SJSA1 (cell line): ENCODE measurements at places on chromosomes 11 and 22.

DNA sequence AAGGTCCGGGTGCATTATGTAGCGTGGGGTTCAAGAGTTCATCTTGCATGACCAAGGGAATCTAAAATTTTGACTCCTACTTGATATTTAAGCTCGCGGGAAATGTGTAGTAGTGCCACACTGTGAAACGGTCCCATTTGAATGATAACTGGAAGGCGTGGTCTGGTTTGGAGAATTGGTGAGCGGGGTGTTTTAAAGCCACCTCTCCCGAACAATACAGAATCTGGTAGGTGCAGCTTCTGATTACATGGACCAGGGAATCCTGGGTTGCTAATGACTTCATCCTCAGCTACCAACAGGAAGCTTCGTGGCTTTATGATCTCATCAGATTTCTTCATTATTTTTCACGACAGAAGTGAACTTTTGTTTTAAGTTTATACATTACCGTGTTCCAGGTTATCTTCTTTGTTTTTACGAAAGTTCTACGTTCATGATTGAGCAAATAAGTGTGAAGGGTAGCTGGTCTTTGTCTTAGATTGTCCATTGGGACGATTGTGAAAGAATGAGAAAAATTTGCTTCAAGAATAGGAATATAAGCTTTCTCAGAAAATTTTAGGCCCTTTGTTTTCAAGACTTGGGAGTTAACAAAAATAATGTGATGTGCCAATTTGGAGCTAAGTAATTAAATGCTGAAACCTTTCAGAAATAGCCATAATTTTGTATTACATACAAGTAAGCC, 1.7 kb downstream of the QSER1 start:
- no peaks in the 10 kb centered on the region for H3K27me3 ChIP-seq
- H3K4me1 ChIP-seq, result 0 out of 2 replicates have a peak, but pooled peaks cover 3% of the 10 kb centered on the region
- DNase-seq, result peak; percentile 54
- peak overlapping the region; percentile 74 for H3K4me3 ChIP-seq
- H3K36me3 ChIP-seq, result peaks cover 14% of the 10 kb centered on the region

DNA sequence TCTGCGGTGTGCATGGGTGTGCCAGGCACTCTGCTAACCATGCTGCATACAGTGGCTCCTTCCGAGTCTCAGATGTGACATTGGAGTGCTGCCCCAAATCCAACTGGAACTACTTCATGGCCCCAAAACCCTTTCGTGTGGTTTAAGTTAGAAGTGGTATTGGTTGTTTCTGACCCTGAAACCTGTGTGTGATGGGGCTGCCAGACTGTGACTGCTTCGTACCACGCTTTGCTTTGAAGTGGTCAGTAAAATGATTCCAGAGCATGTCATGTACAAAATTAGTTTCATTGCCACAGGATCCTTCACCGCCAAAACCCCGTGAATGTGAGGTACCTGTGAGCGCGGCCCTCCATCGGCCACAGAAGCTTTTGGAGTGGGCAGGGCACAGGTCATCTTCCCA, 142.2 kb downstream of the WNT7B start:
- peaks cover 17% of the 10 kb centered on the region for H3K4me1 ChIP-seq
- DNase-seq, result no peak
- no peak overlapping the region for H3K27ac ChIP-seq
- no peak overlapping the region for H3K4me3 ChIP-seq
- peaks cover 52% of the 10 kb centered on the region for H3K36me3 ChIP-seq

DNA sequence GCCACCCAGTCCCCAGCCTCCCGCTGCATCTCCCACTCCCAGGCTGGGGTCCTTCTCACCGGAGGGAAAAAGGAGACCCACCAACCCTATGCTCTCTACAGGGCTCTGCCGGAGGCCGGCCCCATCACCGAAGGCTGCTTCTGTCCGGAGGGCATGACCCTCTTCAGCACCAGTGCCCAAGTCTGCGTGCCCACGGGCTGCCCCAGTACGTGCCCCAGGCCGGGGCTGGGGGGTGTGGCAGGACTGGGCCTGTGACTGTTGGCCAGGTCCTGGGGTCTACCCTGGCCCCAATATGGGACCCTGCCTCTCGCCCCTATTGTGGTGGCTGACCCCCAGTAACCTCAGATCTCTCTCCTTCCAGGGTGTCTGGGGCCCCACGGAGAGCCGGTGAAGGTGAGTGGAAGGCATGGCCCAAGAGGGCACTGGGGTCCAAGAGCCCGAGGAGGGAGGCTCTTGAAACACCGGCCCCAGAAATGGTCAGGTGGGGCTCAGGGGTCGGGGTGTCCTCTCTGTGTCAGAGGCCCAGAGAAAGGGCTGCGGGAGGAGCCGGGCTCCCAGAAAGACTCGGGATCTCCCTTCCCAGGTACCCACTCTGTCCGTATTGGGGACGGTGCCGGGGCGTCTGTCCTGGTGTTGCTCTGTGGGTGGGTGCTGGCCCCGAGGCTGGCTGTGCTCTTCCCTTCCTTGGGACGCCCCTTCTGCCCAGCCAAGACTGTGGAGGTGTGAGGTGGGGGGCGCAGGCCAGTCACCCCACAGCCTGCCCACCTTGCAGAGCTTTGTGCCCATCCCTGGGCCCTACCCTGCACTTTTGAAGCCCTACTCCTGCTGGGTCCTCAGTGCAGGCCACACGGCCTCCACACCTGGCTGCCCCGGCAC, 26.1 kb upstream of the MUC5B start:
- H3K27me3 ChIP-seq, result no peaks in the 10 kb centered on the region
- no peak overlapping the region for H3K4me3 ChIP-seq
- H3K36me3 ChIP-seq, result no peaks in the 10 kb centered on the region
- no peak overlapping the region for H3K27ac ChIP-seq
- no peaks in the 10 kb centered on the region for H3K4me1 ChIP-seq
- no peak for DNase-seq

DNA sequence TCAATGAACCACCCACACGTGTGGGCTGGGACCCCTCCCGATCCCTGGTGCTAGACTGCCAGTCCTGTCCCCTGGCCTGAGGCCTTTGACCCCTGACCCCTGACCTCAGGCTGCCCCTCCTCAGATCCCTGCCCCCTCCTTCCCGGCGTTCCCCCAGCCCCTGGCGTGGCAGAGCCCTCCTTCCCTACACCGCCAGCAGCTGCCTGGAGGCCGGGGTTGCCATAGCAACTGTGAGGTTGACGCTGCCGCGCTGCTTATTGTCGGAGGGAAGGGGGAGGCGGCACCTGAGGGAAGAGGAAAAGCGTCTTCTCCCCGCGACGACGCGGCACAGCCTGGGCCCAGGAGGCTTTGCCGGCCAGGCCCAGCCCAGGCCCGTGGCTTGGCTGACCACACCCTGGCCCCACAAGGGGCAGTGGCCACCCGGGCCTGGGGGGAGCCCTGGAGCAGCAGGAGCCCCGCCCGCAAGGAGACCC, 32.6 kb downstream of the SHANK3 start:
- no peaks in the 10 kb centered on the region for H3K27me3 ChIP-seq
- no peak for DNase-seq
- H3K4me3 ChIP-seq, result no peak overlapping the region
- H3K27ac ChIP-seq, result no peak overlapping the region
- H3K36me3 ChIP-seq, result no peaks in the 10 kb centered on the region

GRCh38 chr11:69974528-69974927, 103.6 kb upstream of the ANO1 start:
- H3K4me1 ChIP-seq, result peaks cover 10% of the 10 kb centered on the region
- no peak for DNase-seq
- no peaks in the 10 kb centered on the region for H3K36me3 ChIP-seq
- H3K27me3 ChIP-seq, result no peaks in the 10 kb centered on the region

GRCh38 chr11:104997288-104997687, 25.7 kb downstream of the CASP5 start:
- H3K4me3 ChIP-seq, result peak overlapping the region; percentile 17; the same call in 1 of the 2 replicates
- H3K36me3 ChIP-seq, result no peaks in the 10 kb centered on the region
- H3K27me3 ChIP-seq, result no peaks in the 10 kb centered on the region
- DNase-seq, result no peak

DNA sequence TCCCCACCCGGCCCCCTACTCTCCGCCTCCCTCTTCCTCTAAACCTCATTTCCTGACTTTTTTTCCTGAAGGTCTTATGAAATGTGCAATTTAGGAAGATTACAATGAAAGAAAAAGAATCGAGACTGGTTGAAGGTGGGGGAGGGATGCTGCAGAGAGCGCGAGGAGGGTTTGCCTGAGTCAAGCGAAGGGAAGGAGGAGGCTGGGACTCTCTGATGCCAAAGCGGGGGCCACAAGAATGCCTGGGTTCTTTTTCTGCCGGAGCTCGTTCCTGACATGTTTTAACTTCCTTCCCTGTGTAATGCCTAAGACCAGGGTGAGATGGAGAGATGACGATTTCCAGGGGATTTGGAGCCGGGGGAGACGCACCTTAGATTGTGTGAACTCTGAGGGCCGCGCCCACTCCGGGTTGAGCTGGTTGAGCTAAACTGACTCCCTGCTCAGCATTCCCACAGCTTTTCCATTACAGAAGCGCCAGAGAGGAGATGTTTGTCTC, 270.5 kb upstream of the SORL1-AS1 start:
- no peaks in the 10 kb centered on the region for H3K4me1 ChIP-seq
- DNase-seq, result no peak
- H3K4me3 ChIP-seq, result no peak overlapping the region
- H3K27ac ChIP-seq, result no peak overlapping the region

DNA sequence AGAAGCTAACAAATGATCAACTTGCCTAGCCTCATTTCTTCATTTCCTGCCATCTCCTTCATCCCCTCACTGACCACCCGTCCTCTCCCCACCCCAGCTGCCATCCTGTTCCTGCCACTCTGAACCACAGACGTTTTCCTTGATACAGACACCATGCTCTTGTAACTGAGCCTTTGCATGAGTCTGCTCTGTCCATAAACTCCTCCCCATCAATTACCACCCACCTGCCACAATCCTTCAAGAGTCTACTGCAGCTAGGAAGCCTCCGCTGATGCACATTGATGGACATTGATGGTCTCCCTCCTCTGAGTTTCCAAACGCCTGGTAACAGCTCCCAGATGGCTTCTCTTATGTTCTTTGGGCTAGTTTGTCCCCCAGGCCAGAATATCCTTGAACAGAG, 193.8 kb downstream of the DBX1 start:
- no peak for DNase-seq
- no peaks in the 10 kb centered on the region for H3K27me3 ChIP-seq
- no peaks in the 10 kb centered on the region; the same call in 1 of the 2 replicates for H3K36me3 ChIP-seq
- no peak overlapping the region for H3K4me3 ChIP-seq
- no peak overlapping the region for H3K27ac ChIP-seq
- no peaks in the 10 kb centered on the region for H3K4me1 ChIP-seq

GRCh38 chr22:20809538-20810185, 35.7 kb downstream of the SERPIND1 start:
- H3K4me1 ChIP-seq, result peaks cover 20% of the 10 kb centered on the region
- H3K4me3 ChIP-seq, result no peak overlapping the region
- no peak for DNase-seq
- H3K36me3 ChIP-seq, result peaks cover 58% of the 10 kb centered on the region

- H3K27me3 ChIP-seq, result peaks cover 6% of the 10 kb centered on the region; the same call in 1 of the 2 replicates
- no peak overlapping the region for H3K27ac ChIP-seq
- no peaks in the 10 kb centered on the region for H3K36me3 ChIP-seq
Observed at GRCh38 chr22:30104501-30105156, 24.4 kb downstream of the HORMAD2 start.

GRCh38 chr11:97641988-97642387, 1252.2 kb downstream of the JRKL start:
- H3K27ac ChIP-seq, result no peak overlapping the region
- no peak for DNase-seq
- no peaks in the 10 kb centered on the region for H3K36me3 ChIP-seq
- no peaks in the 10 kb centered on the region for H3K27me3 ChIP-seq
- H3K4me3 ChIP-seq, result no peak overlapping the region
- H3K4me1 ChIP-seq, result no peaks in the 10 kb centered on the region

DNA sequence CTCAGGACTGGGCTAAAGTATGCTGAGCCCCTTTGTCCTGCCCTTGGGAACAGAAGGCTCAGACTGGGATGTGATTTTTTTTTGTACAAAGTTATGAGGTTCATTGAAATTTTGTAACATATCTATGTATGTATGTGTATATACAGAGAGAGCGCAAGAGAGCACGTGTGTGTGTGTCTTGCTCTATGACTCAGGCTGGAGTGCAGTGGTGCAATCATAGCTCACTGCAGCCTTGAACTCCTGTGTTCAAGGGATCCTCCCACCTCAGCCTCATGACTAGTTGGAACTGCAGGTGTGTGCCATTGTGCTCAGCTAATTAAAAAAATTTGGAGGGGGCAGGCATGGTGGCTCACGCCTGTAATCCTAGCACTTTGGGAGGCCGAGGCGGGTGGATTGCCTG, 5.7 kb downstream of the TMEM25 start:
- H3K4me3 ChIP-seq, result no peak overlapping the region
- DNase-seq, result no peak
- H3K27ac ChIP-seq, result no peak overlapping the region
- no peaks in the 10 kb centered on the region for H3K36me3 ChIP-seq

DNA sequence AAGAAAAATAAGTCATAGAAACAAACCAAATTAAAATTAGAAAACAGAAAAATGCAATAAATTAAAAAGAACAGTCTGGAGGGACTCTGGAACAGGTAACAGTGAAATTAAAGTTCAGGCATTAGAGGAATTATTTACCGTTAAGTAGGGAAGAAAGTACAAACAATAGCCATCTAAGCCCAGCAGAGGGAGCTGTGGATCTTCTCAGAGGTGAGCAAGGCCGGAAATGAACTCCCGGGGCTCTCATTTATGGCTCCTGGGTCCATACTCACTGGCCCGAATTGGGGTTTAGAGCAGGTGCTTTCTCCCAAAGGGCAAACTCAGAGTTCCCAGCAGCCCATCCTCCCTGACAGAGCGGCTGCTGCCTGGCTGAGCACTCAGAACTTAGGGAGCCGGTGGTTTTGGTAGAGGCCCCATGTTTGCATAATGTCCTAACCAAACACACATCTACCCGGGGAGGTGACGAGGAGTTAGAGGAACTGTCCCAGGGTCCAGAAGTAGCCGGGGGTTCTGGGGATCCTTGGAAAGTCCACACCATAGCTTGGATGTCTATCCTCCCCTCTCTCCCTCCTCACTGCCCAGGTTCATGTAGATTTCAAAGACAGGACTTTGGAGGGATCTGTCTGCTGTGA, 87.8 kb upstream of the VPREB1 start:
- H3K27ac ChIP-seq, result no peak overlapping the region
- no peak overlapping the region for H3K4me3 ChIP-seq
- H3K36me3 ChIP-seq, result no peaks in the 10 kb centered on the region
- H3K27me3 ChIP-seq, result peaks cover 13% of the 10 kb centered on the region; the same call in 1 of the 2 replicates

DNA sequence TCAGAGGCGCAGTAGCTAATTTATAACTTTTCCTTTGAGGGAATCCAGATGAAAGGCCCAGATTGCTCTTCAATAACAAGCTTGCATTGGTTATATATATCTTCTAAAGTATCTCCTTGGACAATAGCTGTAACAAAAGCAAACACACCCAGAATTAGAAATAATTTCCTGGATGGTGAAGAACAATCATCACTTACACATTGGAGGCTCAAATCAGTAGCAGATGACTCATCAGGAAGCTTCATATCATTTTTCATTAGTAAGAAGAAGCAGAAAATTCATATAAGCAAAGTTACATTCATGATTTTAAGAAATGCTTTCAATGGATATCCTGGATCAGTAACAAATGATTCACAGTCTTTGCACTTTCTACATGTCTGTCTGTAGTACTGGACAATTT, 173.6 kb upstream of the CCDC90B start:
- H3K4me1 ChIP-seq, result no peaks in the 10 kb centered on the region
- no peaks in the 10 kb centered on the region for H3K27me3 ChIP-seq
- no peaks in the 10 kb centered on the region for H3K36me3 ChIP-seq
- no peak for DNase-seq

- no peak for DNase-seq
- H3K36me3 ChIP-seq, result peaks cover 4% of the 10 kb centered on the region
- peaks cover 8% of the 10 kb centered on the region; the same call in 1 of the 2 replicates for H3K4me1 ChIP-seq
- no peaks in the 10 kb centered on the region for H3K27me3 ChIP-seq
Observed at GRCh38 chr11:125594958-125595357, 2.3 kb downstream of the STT3A start.

GRCh38 chr11:1167751-1168231, 10.0 kb downstream of the MUC5AC start:
- H3K27ac ChIP-seq, result no peak overlapping the region
- H3K4me1 ChIP-seq, result no peaks in the 10 kb centered on the region
- no peak for DNase-seq
- H3K4me3 ChIP-seq, result no peak overlapping the region
- H3K36me3 ChIP-seq, result no peaks in the 10 kb centered on the region
